ENCODE measurements at places on chromosomes 4 and X.

- no peak for DNase-seq
These were observed 41.0 kb downstream of the MAP7D3 start for GRCh38 chrX:136210243-136210642.

- DNase-seq = no peak
These were observed 31.0 kb downstream of the NSG1 start for GRCh38 chr4:4417886-4418285.

- DNase-seq = no peak
These were observed 12.3 kb downstream of the GC start for GRCh38 chr4:71771613-71772012.

DNA sequence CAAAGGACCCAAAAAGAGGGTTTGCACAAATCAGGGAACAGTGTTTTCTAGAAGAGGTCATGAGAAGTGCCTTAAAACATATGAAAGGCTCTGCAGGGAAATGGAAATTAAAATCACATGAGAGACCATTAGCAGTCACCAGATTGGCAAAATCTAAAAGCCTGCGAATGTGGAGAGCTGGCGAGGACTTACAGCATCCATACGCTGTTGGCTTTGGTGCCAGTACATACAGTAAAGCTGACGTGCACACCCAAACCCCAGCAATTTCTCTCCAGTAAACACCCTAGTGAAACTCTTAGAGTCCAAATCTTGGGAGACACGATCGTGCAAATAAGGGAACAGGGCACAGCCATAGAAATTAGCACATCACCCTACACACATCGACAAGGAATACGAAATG is 25.4 kb upstream of the PPP2R2C start:
- no peak for DNase-seq

- DNase-seq = no peak
These were observed 310.9 kb upstream of the MAOA start for GRCh38 chrX:43345166-43345565.

DNA sequence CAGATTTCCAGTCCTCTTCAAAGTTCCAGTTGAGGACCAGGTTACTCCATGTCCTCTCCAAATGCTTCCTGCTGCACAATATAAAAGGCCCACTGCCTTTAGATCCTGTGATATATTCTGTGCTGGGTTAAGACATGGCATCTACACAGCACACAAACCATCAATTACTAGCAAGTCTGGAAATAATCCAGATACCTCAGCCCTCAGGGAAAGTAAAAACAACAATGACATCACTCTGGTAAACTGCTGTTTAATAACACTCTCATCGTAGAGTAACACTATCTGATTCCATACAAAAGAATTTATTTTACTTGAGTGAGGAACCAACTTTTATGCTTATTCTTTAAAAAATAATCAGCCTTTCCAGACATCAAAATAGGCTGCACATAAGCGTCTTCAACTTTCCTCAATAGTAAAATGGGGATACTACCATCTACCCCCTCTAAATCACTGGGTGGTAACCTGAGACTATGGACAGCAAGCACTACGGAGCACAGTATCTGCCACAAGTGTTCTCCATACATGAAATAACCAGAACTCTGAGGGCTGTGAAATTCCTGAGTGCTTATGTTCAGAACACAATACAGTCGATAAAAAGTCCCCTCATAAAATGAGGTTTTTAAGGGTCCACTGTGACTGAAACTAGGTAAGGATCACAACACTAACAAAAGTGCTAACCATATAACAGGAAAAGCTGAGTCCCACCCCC is 53.4 kb downstream of the ABCG2 start:
- no peak for DNase-seq

DNA sequence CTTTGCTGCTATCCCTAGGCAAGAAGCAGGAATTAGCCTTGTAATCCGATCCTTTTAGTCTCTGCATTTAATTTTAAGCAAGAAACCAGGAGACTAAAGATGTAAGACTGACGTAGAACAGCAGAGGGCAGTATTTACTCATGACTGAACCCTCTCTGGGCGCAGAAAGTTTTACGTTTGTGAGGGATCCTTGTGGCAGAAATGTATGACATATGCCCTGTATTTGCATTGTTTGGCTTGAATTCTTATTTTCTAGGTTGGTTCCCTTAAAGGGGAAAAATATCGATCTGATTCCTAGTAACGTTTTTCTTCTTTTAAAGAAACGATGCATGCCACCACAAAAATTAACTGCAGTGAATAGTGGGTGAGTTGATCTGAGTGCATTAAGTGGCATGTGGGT is 1.3 kb upstream of the FAT4 start:
- DNase-seq = no peak

- DNase-seq = no peak
These were observed 565.1 kb upstream of the DIPK2B start for GRCh38 chrX:45765767-45766166.

GRCh38 chr4:82555276-82555675 is 6.5 kb downstream of the TMEM150C start:
- no peak for DNase-seq

DNA sequence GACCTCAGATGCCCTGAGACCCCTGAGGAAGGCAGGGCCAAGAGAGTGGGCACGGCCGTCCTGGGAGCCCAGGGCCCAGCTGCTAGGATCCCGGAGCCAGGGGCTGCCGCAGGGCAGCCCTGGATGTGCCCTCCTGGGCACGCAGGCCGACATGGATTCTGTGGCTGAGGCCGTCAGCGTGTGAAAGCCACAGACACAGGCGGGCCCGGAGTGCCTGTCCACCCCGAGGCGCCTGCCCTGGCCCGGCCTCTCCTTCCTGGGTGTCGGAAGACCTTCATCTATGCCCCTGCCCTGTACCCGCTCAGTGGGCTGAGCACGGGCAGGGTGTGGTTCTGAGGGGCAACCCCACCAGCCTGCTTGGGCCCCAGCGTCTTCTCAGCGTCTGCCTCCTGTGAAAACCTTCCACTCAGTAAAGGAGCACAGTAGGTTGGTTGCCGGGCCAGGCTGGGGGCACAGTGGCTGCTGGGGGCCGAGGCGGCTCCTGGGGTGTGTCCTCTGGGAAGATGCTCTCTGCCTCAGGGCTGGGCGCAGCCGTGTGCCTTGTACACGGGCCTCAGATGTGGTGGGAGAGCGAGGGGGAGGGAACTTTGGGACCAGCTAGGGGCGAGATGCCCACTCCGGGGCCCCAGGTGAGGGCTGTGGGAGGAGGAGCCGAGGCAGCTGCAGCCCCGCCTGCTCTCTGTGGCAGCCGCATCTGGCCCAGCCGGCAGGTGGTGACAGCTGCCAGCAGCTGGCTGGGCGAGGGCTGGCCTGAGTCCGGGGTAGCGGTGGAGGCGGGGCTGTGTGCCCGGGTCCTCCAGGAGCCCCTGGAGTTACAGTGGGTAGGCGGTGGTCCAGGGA is 20.8 kb downstream of the FGFRL1 start:
- DNase-seq = no peak

DNA sequence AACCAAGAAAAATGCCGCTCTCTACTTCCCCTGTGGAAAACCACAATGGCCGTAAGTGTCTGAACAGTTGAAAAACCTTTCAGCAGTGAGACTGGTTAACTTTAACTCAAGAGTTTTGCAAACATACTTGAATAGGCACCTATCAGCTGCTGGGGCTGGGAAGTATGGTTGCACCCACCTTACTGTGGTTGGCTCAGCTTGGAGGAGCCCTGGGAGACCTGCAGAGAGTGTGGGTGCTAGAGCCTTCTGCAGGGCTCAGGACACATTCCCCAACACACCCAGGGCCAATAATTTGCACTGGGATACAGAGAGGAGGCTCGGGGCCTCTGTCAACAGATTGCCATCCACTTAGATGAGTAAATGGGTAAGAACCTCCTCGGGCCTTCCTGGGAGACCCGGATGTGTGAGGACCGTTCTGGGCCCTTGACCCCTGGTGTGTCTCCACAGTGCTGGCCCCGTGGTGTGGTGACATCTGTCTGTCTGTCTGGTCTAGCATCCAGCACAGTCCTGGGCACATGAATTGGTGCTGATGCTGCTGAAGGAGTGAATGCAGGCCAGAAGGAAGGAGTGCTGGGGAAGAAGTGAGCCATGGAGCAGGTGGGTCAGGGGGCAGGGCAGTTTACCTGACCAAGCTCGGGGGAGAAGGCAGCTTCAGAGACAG is 46.5 kb downstream of the MAGEA1 start:
- no peak for DNase-seq

DNA sequence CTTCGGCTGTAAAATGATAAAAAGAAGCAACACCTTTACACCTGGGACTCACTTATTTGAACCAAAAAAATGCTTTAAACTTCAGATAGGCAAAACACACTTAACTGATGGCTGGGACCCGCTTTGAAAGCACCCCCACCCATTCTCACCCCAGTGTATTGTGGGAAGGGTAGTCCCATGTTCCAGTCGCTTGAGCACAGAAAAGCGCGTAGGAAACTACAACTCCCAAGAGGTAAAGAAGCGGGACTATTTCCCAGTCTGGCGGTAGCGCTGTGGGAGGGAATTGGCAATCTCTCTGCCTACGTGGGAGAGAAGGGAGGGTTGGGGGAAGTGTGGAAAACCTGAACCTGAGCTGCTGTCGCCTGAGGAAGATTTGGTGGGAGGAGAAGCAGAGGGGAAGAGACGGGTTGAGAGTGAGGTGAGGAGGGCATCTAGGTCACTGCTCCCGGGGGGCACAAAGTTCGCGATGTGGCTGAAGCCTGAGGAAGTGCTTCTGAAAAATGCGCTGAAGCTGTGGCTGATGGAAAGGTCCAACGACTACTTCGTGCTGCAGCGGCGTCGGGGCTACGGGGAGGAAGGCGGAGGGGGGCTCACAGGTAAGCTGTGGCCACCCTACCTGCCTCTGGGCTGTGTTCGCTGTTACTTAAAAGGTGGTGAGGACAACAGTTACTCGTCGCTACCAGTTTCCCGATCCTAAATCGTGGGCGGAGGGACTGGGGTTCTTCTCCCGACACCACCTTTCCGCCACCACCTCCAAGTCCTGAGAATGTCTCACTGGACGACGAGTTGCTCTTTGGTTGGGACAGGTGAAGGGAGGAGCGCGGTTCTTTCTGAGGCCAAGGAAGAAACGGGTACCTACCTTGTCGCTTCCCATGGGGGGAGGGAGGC is at the start of gene TBC1D8B:
Gene TBC1D8B, plus strand, starts transcription at position 286 of the 888 bp plus-strand sequence. Its CDS starts 181 bp downstream, at position 467.
- peak; percentile 6 for DNase-seq

GRCh38 chr4:46258431-46258830 is 131.5 kb downstream of the GABRA2 start:
- no peak for DNase-seq

DNA sequence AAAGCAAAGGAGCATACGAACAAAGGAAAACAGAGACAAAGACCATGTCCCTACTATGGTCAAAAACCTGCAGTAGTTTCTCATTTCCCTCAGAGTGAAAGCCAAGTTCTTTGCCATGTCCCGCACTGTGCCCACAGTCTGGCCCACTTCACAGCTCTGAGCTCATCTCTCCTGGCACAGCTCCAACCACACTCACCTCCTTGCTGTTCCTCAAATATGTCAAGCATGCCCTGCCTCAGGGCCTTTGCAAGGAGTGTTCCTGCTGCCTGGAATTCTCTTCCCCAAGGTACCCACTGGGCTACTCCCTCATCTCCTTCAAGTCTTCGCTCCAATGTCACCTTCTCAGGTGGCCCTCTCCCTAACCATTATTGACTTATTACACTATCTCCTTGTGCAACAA is 72.1 kb downstream of the COX18 start:
- DNase-seq = no peak

GRCh38 chr4:3735196-3735595 is 31.0 kb upstream of the ADRA2C start:
- DNase-seq = no peak
